Panc1 (cell line): ENCODE measurements at places on chromosomes 5 and 9. TPM values are rescaled to one million over a fixed set of nuclear protein-coding genes. Genes with fewer than 3 reads are reported as not detected.

DNA sequence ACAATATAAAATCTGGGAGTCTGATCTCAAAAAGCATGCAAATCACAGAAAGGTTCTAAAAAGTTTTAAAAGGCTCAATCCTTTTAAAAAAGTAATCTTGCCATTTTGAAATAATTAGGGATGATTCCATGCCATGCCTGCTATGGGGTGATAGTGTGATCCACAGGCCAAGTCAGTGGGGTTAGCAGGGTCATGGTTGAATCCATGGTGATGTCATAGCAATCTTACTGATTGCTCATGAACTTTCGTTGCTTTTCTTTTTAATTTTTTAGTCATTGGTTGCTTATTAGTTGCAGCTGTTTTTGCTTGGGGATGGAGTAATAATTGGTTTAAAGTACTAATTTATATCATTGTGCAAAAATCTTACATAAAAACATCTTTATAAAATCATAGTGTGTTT lies 485.0 kb downstream of the ENC1 start:
- no peak for DNase-seq

DNA sequence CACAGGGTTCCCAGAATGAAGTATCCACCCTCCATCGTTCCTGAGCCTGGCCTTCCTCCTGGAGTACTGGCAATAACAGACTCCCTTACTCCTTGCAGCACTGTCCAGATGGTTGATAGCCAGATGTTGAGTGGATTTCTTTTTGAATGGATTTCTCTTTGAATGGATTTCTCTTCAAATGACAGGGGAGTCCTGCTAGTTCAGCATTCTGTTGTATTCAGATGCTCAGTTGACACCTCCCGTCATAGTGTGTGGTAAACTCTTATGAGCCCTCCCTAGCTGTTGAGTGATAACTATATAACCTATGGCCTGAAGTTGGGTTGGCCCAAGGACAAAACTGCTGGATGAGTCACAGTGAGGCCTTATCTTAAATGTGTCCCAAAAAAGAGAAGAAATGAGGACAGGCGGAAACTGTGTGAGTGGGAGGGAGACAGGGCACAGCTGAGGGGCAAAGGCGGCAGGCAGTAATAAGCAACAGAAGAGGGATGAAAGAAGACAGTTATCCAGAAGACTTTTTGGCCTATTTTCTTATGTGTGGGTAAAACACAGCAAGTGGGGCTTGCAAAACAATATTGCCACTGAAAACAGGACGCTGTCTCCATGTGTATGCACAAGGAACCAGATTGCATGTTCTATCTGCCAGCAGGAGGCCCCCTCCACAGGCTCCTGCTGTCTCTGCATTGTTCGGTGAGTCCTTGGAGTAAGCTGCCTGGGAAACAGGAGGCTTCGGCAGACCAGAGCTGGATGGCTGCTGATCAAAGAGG lies 209.5 kb upstream of the S1PR3 start:
- no peak for DNase-seq

DNA sequence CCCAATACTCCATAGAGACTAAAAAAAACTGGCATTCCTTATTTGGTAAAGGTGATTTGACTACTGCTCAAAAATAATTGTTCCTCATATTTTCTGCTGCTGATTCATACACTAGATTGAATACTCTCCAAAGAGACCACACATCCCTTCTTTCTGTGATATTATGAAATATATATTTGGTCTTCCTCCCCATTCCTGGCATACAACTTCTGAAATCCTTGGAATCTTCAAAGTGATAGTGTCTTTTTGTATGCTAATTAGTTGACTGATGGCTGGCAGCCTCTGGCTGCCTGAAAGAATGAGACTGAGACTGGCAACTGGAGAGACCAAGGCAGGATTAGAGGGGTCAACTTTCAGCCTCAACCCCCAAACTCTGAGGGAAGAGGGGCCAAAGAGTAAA lies 348.0 kb upstream of the RFX3 start:
- no peak for DNase-seq

The FOXD4 gene
- 0.23 TPM for total RNA-seq

The PRR16 gene
- not detected for total RNA-seq

The SLC34A3 gene
- not detected for total RNA-seq
